ENCODE measurements at places on chromosomes 3 and 15.

- no peak for DNase-seq
Measured at GRCh38 chr15:65638109-65638508, 16.4 kb downstream of the SLC24A1 start.

DNA sequence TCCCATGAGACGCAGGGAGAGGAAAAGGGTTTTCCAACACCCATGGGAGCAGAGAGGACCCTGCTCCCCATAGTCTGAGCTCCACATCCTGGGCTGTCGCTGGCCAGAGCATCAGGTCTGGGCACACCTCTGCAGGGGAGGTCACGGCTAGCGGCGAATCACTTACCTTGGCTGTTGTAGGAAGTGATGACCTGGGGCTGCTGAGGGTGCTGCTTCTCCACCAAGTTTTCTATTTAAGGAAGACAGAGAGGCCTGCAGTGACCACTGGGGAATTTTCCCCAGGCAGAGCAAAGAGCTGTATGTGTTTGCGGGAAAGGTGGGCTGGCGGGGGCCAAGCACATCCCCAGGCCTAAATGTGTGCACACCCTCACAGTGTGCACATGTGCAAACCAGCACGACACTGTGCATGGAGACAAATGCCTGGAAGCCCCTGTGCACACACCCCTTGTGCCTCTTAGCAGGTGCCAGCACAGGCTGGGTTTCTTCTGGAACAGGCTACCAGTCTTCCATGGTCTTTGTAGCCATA is 7.6 kb downstream of the KY start:
- DNase-seq: no peak

GRCh38 chr3:186751480-186751879 is 31.9 kb upstream of the EIF4A2 start:
- DNase-seq: no peak

DNA sequence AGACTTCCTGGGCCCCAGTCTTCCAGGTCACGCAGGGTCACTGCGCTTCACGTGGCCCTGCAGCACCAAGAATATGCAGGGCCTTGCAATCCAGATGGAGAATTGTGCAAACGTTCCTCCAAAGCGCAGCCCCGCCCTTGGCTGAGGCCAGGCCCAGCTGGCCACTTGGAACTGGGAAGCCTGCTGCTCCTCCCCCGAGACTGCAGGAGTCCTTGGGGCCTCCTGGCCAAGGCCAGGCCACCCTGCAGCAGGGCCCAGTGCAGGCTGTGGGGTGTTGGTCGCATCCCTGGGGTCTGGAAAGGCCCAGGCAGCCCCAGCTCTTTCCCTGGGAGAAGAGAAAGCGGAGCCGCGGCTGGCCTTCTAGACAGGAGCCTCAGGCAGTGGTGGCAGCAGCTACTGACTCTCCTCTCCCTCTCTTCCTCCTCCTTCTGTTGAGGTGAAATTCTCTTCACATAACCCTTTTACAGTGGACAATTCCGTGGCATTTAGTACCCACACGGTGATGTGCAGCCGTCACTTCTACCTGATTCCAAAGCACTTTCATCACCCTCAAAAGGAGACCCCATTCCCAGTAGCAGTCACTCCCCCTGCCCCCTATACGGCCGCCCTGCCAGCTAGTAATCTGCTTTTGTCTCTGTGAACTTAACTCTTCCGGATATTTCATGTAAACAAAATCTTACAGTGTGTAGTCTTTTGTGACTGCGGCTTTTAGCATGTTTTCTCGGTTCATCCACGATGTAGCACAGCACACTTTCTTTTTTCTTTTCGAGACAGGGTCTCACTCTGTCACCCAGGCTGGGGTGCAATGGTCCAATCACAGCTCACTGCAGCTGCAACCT is 103.9 kb downstream of the TMEM266 start:
- no peak for DNase-seq

DNA sequence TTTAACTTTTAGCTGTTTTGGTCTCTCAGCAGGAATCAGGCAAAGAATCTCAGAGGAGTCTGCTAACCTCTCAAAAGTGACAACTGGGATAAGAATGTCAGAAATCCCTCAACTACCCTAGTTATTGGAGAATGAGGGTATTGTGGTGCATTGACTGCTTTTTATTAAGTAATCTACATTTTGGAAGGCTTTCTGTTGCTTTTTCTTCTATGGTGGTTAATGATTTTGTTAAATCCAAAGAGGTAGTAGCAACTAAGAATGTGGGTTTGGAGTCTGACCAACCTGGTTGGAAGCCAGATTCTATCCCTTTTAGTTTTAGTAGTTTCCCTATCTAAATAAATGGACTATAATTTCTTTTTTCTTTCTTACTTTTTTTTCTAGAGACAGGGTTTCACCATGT is 94.7 kb upstream of the RNF7 start:
- DNase-seq: no peak

- no peak for DNase-seq
Measured at GRCh38 chr3:27859821-27860220, 137.7 kb upstream of the EOMES start.

- DNase-seq: no peak
Measured at GRCh38 chr3:139607257-139608107, 67.9 kb upstream of the RBP1 start.

- no peak for DNase-seq
Measured at GRCh38 chr15:38460543-38460942, 6.6 kb downstream of the FAM98B start.

DNA sequence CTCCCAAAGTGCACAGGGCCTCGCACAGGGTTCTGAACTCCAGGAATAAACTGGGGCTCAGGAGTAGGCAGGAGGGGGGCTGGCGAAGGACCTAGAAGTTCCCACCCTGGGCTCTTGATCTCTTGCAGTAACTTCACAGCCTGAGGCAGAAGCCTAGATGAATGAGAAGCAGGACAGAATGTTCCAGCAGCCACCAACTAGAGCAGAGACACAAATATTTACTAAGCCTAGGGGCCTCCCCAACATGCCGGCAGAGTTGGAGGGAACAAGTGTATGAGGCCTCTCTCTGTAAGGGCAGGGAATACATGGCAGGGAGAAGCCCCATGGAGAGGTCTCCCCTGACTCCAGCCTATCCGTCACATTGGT is 25.3 kb upstream of the C15orf39 start:
- no peak for DNase-seq

- DNase-seq: no peak
Measured at GRCh38 chr3:14288177-14288788, 109.7 kb downstream of the LSM3 start.

DNA sequence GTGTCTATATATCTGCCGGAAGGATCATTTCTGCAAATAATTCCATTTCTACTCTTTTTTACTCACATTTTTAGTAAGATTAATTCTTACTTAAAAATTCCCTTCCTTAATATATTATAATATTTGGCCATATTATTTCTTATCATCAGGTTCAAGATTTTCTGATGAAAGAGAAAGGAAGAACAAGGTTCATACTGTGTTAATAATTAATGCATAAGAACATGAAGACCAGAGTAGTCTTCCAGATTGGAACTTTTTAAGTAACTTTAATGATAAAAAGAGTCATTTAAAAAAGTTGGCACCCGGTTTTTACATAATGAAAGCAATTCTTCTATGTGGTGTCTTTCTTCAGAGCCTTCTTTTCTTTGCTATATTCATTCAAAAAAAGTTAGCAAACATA is 590 bp downstream of the ACKR4 start:
- no peak for DNase-seq

DNA sequence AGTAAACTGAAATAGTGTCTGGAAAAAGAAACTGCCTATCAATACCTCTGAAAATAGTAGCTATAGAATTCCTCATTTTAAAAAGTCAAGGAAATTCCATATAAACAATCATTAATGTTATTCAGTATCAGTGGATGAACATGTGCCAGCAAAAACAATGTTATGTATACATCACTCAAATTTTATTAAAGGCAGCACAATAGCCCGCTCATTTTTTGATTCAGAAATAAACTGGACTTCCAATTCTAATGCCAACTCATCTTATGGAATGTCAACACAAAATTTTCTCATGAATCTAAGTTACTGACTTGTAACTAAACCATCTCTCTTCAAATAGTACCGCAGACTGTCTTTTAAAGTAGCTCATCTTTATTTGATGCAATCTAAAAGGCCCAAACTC is 19.0 kb downstream of the THBS1 start:
- no peak for DNase-seq

DNA sequence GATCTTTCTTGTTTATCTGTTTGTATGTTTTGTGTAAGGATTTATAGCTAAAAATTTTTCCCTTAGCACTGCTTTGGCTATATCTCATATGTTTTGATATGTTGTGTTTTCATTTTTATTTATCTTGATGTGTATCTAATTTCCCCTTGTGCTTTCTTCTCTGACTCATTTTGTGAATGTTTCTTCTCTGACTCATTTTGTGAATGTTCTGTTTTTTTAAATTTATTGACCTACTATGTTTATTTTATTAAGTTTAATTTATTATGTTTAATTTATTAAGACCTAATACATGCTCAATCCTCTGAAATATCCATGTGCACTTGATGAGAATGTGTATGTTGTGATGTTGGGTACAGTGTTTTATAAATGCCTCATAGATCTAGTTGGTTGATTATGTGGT is 793.5 kb upstream of the CADM2 start:
- no peak for DNase-seq
